ENCODE measurements at places on chromosomes 2 and 18.
A peak's percentile ranks its signal among the peaks of the same experiment; 100 is the strongest.

- no peak for DNase-seq
Observed at GRCh38 chr18:22689712-22690111, 243.4 kb upstream of the RBBP8 start.

GRCh38 chr2:9565436-9566153 lies 10.0 kb upstream of the ADAM17 start:
- no peak for DNase-seq

DNA sequence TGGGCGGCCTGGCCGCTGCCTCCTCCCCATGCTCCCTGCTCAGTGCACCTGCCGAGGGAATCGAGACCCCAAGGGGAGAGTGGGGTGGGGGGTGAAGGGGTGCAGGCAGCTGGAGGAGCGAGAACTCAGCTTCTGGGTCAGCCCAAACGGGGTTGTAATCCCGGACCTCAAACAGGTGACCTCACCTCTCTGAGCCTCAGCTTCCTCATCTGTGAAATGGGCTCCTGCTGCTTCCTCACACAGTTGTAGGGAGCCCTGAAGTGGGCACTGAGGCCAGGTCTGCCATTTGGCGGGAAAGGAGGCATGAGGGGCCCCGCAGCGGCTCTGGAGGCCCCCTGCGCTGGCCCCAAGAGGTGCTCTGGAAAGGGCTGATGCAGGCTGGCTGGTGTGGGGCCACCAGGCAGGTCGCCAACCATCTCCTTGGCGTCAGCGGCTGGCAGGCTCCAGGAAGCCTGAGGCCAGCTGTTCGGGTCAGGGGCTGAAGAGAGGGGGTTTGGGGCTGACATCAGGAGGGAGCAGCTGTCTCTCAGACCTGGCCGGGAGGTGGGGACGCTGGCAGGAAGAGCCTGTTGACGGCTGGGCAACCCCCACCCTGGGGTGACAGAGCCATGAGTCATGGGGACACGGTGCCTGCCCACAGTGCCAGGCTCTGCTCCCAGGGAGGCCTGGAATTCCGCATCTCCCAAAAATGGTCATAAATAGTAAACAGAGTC lies 4.9 kb downstream of the KLHL30 start:
- DNase-seq: peak; percentile 12

GRCh38 chr2:133497951-133498565 lies 70.2 kb downstream of the NCKAP5 start:
- DNase-seq: no peak

DNA sequence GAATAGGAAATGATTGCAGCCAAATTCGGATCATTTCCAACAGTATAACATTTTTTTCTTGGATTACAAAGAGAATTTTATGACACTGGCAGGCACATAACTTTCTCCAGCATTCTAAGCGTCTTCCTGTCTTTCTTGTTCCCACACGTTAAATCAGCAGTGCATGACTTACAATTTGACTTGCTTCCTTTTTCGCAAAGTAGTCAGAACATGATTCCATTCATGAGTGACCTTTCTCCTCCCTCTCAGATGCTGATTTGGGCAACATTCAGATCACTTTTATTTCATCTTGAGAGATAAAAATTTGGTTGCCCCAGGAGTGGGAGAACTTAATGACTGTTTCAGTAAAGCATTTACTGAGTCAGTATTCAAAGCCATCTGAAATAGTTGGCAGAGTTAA lies 858.7 kb upstream of the ACVR2A start:
- DNase-seq: no peak

DNA sequence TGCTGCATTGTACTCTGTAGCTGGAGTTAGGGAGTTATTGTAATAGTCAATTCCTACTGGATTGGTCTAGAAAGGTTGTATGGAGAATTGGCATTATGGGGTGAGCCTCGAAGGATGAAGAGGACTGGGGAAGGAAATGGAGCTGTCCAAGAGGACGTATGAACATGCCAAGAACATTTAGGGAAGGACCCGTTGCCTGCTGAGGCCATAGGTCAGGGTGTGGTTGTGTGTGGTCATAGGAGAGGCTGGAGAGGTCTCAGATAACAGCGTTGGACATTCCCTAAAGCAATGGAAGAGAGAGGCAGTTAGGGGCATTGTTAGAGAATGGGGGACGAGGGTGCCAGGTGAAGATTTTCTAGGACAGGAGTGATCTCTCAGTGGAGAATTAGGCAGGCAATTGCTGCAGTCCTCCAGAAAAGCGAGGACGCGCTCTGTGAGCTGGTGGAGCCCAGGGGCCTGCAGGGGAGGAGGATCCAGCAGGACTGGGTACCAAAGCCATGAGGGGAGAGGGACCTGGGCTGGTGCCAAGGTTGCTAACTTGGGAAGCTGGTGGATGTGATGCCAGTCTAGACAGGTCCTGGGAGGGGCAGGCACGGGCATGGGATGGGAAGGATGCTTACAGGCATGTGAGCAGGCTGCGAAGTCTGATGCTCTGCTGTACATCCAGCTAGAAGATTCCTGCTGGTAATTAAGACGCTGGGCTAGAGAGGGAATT lies 9.4 kb upstream of the PSD4 start:
- no peak for DNase-seq

GRCh38 chr2:3324036-3324386 lies 53.6 kb downstream of the EIPR1 start:
- no peak for DNase-seq

GRCh38 chr2:69272803-69273471 lies 114.1 kb downstream of the GFPT1 start:
- DNase-seq: no peak

DNA sequence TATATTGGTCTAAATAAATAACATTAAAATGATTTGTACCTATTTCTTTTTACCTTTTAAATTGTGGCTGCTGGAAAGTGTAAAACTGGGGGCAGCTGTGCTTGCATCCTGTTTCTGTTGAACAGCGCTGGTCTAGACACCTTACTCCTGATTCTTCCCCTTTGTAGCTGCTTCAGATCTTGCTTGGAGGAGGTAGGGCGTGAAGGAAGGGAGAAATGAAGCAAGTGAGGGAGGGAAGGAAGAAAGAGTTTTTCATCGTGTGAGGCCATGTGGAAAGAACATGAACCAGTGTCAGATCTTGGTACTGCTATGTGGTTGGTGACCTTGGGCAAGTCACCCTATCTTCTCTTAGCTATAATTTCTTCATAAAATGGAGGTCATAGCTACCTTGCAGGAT lies 89.0 kb upstream of the SEC11C start:
- no peak for DNase-seq

- DNase-seq: no peak
Observed at GRCh38 chr2:152072011-152072410, 26.8 kb downstream of the CACNB4 start.

DNA sequence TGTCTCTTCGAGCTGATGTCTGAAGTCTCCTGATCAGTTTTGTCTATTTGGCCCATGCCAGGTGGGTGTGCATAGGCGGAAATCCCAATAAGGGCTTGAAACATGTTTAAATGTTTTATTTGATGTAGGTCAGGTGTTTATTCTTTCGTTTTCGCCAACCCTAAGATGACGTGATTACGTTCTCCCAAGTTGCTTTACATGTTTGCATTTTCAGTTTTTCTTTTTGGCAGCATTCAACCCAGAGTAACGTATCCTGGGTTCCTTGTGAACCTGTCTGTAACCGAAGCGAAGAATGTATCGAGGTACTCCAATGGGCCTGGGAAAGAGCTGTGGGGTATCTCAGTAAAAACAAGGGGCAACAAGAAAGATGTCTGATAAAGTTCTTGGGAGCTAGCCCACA lies 3.1 kb downstream of the ALPK2 start:
- DNase-seq: no peak

GRCh38 chr2:137380610-137381009 lies 583.7 kb upstream of the HNMT start:
- DNase-seq: no peak

GRCh38 chr2:102619414-102620319 lies at the start of gene SLC9A2:
SLC9A2 (plus strand) TSS chr2:102619553; CDS start chr2:102619849, 296 bp downstream.
- DNase-seq: peak; percentile 51

DNA sequence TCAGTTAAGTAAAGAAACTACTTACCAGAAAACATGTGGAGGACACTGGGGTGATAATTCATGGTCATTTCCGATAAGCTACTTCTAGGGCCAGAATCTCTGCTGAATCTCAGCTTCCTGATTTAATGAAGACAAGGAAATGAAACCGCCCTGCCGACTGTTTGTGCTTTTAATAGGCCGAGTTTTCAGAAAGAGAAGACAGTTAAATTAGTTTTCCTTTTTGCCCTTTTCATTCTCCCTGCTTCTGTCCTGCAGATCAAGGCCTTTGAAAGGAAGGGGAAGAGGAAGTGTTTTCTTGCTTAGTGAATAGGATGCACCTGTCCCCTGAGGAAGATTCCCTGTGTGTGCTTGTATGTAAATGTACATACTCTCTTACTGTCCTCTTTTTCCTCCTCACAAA lies 126.6 kb downstream of the SH3RF3 start:
- DNase-seq: no peak

- DNase-seq: no peak
Observed at GRCh38 chr2:205633994-205634393, 48.3 kb upstream of the NRP2 start.

Measured in hematopoietic multipotent progenitor cell treated with erythropoietin and hydrocortisone succinate and interleukin-3 and kit ligand, for 6 days (in vitro differentiated cells).